ENCODE measurements at places on chromosomes 1 and 21.

- DNase-seq = no peak
These were observed 27.3 kb downstream of the STPG1 start for GRCh38 chr1:24386241-24386640.

GRCh38 chr1:206679738-206680211 is 4.9 kb upstream of the MAPKAPK2 start:
- DNase-seq = no peak

- peak; percentile 12 for DNase-seq
These were observed 27.6 kb downstream of the CD244 start for GRCh38 chr1:160834945-160835565.

- no peak for DNase-seq
These were observed 5.1 kb upstream of the S100A10 start for GRCh38 chr1:151998611-151999362.

GRCh38 chr1:180674603-180675530 is 43.0 kb downstream of the XPR1 start:
- DNase-seq = no peak

All from renal pelvis (tissue), 12 donors.